ENCODE measurements at places on chromosomes 2 and 18. TPM values are rescaled to one million over a fixed set of nuclear protein-coding genes. Genes with fewer than 3 reads are reported as not detected.

The PID1 gene
- total RNA-seq: 17.1 TPM

DNA sequence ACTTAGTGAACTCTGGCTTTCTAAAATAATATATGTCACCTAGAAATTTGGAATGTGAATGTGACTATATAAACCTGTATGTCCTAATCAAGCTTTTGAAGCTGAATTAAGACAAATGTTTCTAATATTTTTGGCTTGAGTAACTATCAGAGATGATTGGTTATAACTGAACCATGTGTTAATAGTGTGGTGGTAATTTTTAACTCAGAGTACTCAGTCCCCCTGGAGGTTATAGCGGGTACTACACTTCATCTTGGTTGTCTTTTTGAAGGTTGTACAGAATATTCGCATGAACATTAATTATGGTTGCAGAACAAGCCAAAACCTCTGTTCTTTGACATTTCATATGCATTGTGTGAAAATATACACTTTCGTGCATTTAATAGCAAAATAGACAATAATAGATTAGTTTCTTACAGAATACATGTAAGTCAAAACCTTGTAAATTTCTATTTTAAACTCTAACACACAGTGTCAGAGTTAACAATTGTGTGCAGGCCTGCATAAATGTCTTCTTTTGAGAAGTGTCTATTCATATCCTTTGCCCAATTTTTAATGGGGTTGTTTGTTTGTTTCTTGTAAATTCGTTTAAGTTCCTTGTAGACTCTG is 86.0 kb downstream of the OSBPL6 start:
- DNase-seq: peak; percentile 49

DNA sequence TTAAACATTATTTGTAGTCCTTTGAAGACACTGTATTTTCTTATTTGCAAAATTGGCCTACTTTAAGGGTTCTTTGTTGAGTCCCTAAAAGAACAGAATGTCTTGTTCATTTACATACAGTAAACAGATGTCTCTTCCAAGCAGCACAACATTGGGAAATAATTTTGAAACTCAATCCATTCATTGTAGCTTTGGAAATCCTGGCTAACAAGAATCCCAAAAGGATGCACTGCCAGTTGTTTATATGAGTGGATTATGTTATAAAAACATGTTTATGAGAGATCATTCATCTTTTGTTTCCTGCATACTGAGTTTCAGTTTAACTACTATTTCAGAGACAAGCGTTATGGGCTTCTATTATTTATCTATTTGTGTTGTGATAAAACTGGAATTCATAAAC is 499.3 kb downstream of the PID1 start:
- no peak for DNase-seq

DNA sequence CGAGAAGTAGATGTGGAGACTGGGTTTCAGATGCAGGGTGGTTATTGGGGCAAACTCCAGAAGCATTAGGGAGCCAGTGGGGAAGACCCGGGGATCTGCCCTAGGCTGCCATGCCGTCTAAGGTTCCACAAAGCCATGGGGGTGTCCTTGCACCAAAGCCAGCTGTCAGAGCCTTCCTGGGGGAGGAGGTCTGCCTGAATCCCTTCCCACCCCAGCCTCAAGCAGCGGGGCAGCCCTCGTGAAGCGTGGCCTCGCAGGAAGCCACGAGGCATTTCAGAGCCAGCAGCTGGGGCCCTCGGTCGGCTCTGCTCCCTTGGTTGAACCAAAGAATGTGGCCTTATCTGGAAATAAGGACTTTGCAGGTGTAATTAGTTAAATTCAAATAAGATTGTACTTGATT is 51.2 kb upstream of the UBE2F start:
- DNase-seq: no peak

DNA sequence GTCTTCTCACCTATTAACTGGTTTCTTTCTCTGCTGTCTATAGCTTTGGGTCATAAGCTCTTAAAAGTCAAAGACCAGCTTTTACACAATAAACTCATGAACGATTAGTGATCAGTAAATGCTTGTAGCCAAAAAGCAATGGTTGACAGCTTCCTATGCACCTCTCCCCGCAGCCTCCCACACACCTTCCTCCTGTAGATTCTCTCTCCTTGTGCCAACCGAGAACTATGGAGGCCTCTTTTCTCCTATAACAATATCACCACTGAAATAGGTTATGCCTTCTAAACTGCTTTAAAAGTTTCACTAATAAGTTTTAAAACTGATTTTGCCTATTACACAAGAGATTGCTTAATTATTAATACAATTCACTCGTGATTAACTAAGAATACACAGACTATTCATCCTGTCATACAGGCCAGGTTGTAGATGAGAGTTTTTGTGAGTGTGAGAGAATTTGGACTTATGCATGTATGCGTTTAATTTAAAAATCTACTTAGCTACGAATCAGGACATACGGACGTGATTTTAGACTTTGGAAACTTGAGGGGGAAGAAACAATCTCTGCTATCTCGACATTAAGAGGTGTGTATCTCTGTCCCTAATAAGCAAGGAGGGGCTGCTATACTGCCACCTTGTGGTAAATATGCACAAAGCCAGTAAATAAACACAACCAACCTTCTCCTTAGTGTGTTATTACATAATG is 229.1 kb upstream of the RBBP8 start:
- DNase-seq: peak; percentile 48

DNA sequence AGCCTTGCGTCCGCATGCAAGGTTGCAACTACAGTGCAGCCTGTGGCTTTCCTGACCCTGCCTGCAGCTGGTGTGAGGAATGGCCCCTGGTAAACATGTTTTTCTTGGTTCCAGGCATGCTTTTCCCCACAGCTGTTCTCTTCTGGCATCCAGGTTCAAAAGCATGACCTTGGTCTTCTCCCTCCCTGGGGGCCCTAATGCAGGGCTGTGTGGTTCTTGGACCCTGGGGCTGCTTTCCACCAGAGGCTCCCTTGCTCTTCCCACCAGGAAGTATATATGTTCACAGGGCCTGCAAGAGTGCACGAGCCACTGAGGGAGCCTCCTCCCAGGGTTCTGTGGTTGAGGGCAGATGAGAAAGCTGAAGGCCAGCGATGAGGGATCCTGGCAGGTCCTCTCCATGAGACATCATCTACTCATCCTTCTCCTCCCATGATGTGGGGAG is 125.9 kb downstream of the BCL2L11 start:
- no peak for DNase-seq

The NOSTRIN gene
- 36.1 TPM for total RNA-seq

DNA sequence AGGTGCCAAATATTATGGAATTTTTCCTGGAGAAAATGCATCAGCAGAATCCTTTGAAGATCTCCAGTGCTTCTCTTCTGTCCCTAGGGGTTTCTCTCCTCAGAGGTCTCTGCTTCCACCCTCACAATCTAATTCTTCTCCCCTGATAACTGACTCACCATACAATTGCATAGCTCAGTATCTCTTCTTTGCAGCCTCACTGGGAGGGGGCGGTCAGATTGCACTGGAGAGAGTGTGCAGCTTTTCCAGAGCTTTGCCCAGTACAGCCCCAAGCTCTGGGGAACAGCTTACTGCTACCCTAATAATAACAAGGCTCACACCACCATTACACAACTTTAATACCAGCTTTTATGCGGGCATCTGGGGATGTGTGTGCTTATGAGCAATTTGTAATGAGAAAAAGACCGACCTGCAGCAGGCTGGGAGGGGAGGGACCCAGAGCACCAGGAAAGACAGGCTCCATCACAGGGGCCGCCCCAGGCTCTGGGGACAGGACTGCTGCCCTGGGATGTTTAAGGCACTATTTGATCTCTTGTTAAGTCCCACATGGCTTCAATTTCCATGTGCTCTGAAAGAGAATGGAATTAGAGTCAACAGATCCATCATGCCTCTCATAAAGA is 276.6 kb upstream of the SIX2 start:
- no peak for DNase-seq

DNA sequence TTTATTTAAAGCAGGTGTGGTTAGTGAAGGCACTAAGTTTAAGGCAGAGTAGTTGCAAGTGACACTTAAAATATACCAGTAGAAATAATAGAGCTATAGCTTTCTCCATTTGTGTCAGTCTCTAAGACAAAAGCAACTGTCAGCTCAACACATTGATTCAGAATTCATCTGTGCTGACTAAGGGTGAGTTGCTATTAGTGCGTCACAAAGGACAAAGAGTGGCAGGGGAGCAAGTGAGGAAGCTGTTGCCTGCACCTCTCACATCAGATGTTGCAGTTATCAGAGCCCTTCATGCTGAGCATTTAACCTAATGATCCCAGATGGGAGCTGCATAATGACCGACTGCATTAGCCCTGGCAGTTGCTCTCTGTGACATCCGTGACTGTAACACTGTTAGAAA is 138.6 kb downstream of the DTNA start:
- no peak for DNase-seq

GRCh38 chr18:58788971-58789875 is 75.5 kb upstream of the ZNF532 start:
- peak; percentile 69 for DNase-seq

DNA sequence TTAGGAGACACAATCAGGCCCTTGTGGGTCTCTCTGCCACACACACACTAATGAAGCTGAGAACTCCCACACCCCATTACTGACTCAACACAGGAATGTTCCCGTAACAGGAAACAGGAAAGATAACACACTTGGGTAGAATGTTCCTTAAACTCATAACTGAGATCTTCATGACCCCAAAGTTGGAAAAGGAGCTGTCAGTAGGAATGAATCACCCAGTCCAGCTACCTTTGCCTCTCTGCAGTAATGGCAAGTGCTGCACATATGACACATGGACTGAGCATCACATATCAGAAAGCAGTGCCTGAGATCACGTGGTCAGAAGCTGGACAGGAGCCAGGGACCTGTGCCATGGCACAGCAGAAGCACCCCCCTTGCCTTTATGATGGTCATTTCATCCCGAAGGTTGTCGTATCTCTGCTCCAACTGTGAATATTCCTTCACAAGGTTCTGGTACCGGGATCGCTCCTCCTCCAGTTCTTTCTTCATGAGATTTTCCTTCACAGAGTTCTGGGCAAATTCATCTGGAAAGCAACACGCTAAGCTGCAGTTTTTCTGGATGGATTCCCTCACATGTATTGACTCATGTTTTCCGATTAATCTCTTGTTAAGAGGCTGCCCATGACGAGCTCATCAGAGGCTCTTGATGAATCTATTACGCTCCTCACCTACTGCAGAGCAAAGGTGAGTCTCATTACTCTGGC is 65.4 kb upstream of the ACAA2 start:
- DNase-seq: no peak

DNA sequence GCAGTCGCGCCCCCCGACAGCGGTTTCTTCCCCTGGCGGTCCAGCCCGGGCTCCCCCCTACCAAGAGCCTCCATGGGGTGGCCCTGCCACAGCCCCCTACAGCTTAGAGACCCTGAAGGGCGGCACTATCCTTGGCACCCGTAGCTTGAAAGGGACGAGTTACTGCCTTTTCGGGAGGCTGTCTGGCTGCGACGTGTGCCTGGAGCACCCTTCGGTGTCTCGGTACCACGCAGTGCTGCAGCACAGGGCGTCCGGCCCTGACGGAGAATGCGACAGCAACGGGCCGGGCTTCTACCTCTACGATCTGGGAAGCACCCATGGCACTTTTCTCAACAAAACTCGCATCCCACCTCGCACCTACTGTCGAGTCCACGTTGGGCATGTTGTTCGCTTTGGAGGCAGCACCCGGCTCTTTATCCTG is 475 bp downstream of the SLC4A1AP start:
- no peak for DNase-seq

- DNase-seq: no peak
These were observed 49.3 kb upstream of the ANKRD44 start for GRCh38 chr2:197359859-197360258.
